IMR-90 (cell line): ENCODE measurements at places on chromosomes 12 and 14. TPM values are rescaled to one million over a fixed set of nuclear protein-coding genes. Genes with fewer than 3 reads are reported as not detected.

Gene CARMIL3
- total RNA-seq, result under 0.01 TPM in 1 of 2 replicates, not detected in the other

GRCh38 chr12:94545935-94546771 is 86.5 kb upstream of the CEP83 start:
- peak; percentile 68 for DNase-seq

GRCh38 chr12:3107954-3108353 is 30.8 kb downstream of the TSPAN9 start:
- no peak for DNase-seq

Gene KCNH3
- 0.28 TPM in 1 of 2 replicates, not detected in the other for total RNA-seq

Gene ASCL1
- not detected in 2 replicates for total RNA-seq

Gene LARP4
- 41.7 and 42.5 TPM in 2 replicates for total RNA-seq

Gene HIF1A
- 301 and 493 TPM in 2 replicates for total RNA-seq

- no peak for DNase-seq
Observed at GRCh38 chr12:4564818-4565217, 2.8 kb downstream of the DYRK4 start.

Gene GALNT8
- total RNA-seq, result not detected in 2 replicates

DNA sequence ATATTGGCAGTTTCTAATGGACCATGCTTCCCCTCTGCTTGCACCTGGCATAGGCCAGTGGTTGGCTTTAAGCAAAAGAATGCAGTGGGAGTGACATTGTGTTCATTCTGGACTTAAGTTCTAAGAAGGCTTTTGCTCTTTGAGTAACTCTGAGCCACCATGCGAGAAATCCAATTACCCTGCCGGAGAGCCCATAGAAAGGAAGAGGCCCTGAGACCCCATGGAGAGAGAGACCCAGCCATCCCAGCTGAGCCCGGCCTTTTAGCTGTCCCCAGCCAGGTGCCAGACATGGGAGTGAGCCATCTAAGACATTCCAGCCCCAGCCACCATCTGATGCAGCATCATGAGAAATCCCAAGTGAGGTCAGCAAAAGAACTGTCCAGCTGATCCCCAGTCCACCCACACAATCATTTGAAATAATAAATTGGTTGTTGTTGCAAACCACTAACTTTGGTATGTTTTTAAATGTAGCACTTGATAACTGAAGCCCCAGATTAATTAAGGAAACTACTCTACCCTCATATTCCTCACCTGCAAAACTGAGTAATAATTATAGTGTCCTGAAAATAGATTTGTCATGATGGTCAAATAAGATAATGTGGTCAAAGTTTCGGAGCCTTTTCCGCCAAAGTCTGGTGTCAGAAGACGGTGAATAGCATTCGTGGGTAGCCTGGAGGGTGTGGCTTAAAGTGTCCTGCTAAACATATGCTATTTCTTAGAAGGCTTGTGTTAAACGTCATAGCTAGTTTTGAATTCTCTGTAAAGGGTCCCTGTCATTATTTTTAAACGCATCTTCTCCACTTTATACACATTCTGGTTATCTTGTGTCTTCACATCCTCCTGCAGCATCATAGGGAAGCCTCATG is 166.6 kb upstream of the PELI2 start:
- no peak for DNase-seq

Gene NEMP1
- 10.9 and 14.7 TPM in 2 replicates for total RNA-seq

- peak; percentile 95 for DNase-seq
Observed at GRCh38 chr12:47820631-47821345, 1.1 kb upstream of the HDAC7 start.

Gene FBLN5
- 9.7 and 10.6 TPM in 2 replicates for total RNA-seq

DNA sequence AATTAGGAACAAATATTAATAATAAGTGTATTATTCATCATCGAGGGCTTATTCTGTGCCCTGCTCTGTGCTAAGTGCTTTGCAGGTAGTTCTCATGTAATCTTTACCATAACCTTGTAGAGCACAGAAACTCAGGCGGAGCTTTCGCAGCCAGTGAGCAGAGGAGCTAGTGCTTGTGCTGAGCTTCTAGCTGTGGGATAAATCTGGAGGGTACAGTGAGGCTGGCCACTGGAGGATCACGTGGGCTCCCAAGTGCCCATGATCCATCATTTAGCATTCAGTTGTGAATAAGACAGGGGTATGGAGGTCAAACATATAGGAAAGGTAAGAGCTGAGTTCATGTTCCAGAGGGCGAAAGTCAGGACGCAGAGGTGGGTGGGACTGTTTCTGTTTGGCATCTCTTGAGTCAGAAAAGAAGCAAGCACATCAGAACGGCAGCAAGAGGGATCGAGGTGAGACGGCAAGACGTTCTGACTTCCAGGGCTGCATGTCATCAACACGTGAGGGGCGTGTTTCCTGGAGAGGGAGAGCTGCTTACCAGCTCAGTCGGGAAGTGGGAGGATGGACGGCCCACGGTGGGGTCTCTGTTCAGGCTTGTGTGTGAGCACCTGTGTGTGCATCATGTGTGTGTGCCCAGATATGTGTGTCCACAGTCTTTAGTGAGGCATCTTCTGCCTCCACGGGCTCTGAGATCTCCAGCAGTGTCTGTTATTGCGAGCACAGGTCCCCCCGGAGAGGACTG is 16.8 kb upstream of the KRT80 start:
- no peak for DNase-seq

Gene ADAMTS20
- not detected in 2 replicates for total RNA-seq

- DNase-seq, result no peak
Observed at GRCh38 chr14:34338056-34338455, 124.0 kb downstream of the SPTSSA start.
